Activated CD4-positive, alpha-beta T cell treated with anti-CD3 and anti-CD28 coated beads, Interleukin-2, amount 50 U/mL, for 24 hours (primary cell): ENCODE measurements at places on chromosomes 7 and 10.

- DNase-seq = peak; percentile 32
Observed at GRCh38 chr7:75879771-75880184, 944 bp downstream of the RHBDD2 start.

DNA sequence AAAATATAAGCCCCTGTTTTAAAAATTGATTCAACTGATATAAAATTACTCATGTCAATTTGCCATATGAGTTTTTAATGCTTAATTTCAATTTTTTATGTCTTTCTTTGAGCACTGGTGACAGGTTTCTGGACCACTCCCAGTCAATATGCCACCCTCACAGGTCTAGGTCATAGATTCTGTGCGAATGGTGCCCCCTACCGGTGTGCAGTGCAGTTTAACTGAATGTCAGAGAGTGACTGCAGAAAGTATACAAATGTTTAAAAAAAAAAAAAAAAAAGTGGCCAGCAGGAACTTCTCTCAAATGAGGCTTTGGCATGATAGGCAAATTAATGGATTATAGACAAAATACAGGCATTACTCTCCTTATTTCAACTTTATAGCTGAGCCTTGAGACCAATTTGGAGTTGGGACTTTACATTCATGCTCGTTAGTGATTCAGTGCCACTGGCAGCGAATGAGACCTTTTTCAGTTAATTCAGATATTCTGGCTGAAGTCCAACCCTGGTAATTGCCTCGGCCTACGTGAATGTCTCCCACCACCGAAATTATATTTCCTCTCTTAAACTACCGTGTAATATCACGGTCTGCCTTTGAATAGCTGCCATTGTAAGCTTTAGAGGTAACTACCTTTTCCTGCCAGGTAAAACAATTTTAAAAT is 427.6 kb downstream of the PHTF2 start:
- no peak for DNase-seq

GRCh38 chr10:61971003-61971325 is 69.5 kb downstream of the ARID5B start:
- no peak for DNase-seq

DNA sequence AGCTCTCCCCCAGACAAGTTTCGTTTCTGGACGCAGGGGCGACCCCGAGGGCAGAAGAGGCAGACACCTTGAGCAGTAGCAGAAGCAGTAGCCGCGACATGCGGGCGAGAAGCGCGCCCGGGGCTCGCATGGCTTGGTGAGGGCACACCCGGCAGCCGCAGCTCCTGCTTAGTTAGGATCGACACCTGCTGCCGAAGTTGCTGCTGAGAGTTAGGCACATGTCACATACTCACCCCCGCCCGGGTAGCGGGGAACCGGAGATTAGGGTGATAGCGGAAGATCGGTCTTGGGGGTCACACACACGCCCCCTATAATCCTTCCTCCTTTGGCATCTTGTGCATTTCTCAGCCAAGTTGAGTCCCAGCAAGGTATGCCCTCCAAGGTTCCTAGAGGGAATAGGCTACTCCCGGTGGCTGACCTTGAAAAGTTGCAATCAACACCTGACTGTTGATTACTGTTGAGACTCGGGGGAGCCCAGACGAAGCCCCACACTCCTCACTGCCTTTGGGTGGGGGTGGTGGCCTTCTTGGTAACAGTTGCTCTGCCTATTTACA is 668 bp downstream of the GPR37 start:
- DNase-seq = no peak

DNA sequence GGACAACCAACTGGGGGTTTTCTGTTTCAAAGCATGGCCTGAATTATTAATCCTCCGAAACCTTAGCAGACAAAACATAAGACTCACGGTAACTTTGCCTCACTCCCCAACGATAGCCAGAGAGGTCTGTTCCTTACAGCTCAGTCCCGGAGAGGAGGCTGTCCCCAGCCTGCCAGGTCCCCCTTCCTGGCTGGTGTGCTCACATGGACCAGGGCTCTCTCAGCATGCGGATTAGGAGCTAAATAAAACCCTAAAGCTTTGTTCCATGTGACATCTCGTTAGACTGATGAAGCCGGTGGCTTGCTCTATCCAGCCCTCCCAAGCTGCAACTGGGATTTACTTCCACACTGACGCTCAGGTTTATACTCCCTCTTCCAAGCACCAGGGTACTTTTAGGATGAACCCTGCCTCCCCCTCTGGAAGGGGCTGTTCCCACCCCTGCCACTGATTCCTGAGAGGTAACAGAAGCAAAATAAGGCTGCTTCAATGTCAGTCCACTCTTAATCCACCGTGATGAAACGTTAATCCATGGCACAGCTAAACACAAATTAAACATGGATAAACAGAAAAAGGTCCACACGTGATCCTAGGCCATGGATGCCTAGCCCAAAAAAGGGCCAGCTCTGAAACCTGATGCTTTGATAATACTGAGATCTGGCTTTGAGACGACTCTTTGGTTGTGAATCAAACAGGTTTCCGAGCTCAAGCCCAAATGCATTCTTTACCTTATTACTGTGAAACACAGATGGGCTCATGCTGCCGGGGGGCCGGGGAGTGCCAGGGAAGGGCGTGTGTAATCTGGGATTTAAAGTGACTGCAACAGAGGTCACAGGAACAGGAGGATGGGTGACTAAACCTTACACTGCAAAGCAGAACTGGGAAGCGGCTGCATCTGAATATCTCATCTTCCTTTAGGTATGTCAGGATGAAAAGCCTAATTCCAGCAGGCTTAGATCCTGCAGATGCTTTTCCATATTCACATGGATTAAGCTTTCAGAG is 86.2 kb downstream of the ZRANB1 start:
- no peak for DNase-seq

DNA sequence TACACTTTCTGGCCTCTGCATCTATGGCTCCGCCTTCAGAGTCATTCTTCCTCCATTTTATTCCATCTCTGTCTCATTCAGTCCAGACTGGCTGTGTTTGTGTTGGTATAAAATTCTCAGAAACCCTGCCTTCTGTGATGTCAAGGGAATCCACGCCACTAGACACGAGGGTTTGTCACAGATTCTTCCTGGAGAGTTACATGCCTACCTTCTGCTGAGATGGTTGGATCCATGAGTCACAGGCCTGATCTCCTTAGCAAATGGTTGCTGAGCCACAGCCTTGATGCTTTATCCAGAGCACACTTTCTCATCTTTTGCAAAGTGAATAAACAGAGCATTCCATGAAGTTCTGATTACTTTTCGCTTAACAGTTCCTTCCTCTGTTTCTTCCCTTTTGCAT is 35.9 kb upstream of the TSPAN33 start:
- no peak for DNase-seq

- DNase-seq = no peak
Observed at GRCh38 chr10:126561921-126562680, 108.4 kb downstream of the C10orf90 start.

- no peak for DNase-seq
Observed at GRCh38 chr7:128204455-128204854, 36.6 kb upstream of the LEP start.

GRCh38 chr7:7417851-7418250 is 117.8 kb downstream of the COL28A1 start:
- no peak for DNase-seq

DNA sequence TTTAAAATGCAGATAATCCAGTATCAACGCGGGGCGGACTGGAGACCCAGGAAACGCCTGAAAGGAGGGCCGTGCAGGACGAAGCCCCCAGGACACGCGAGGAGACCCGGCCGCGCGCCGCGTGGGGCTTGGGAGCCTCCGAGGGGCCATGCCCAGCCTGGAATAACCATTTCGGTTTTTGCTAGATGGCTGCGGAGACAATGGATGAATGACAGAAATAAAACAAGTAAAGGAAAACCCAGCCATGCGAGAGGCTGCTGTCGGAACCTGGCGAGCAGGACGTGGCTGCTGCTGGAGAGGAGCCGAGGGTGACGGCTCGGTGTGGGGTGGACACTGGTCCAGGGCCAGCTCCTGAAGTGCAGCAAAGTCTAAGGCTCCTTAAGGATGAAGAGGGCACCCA is 227.2 kb upstream of the ADARB2 start:
- DNase-seq = no peak

DNA sequence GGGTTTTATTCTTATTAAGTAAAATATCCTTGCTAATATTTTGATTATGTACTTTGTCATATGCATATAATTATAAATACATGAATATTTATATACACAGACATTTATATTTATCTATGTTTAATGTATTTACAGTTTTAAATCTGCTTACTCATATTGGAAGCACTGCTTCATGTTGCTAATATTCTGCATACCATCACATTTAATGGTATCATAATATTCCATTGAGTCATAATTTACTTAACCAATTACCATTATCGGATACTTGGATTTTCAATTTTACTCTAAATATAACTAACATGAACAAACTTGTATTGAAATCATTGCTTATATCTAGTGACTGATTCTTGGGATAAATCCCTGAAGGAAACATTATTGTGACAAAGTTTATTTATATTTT is 155.2 kb downstream of the MBL2 start:
- no peak for DNase-seq

DNA sequence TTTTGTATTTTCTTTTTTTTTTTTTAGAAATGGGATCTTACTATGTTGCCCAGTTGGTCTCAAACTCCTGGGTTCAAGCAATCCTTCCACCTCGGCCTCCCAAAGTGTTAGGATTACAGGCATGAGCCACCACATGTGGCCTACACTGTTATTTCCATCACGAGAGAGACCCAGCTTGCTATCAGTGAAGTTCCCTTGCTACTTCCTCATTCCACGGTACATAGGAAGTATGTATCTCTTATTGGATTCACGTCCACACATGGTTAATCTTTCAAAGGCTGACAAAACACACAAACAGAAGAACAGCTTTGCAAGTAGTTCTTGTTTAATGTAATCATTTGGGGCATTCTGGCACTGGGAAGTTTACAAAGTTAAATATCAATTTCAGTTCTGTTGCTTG is 50.9 kb downstream of the DCLRE1A start:
- DNase-seq = no peak

- DNase-seq = no peak
Observed at GRCh38 chr10:100509241-100509840, 10.3 kb downstream of the SEC31B start.

DNA sequence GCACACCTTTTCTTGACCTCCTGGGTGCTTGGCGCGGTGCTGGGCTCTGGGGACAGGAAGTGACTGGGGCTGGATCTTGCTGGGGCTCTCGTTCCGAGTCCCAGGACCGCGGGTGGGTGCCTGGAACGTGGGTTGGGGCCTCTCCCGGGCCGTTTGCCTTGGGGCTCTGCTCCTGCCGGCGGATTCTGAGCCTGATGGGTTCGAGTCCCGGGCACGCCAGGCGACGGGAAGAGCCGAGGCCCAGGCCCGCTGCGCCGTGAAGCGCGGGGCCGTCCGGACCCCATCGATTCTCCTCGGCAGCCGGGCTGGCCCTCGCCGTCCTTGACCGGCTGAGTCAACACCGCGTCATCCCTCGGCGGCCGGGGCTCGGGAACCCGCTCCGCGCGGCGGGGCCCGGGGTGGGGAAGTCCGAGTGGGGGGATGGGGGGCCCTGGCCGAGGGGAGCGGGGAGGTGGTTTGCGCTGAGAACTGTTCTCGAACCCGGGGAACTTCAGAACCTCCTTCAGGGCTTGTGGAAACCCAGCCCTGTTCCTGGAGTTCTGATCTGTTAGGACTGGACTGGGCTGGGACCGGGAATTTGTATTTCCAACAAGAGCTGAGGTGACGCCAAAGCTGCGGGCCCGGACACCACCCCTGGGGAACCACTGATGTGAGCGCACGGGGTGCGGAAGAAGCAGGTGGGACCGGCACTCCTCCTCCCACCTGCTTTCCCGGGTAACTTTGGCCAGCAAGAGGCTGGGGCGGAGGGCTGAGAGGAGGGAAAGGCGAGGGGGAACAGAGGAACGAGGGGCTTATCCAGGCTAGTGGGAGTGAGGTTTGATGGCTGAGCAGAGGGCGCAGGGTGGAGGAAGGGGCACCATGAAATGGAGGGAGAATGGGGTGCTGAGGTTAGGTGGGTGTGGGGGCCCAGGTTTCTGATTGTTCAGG is 6.2 kb downstream of the HHEX start:
- no peak for DNase-seq

DNA sequence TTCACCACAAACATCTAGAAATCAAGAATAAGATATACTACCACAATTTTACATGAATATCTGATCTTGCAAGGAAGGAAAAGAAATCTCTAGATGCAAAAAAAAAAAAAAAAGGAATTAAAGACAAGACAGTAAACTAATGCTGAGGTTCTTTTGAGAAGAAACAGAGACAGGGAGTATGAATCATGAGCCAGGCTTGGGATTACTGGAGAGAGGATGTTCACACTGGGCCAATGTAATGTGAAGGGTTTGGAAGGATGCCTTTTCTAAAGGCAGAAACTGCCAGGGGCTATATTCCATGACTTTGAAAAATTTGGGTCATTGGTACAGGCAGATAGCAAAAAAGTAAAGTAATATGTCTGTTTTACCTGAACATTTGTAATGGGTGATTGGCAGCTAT is 573.0 kb upstream of the IGFBP3 start:
- no peak for DNase-seq

GRCh38 chr10:85641479-85642009 is 725.1 kb downstream of the GRID1 start:
- DNase-seq = no peak

- no peak for DNase-seq
Observed at GRCh38 chr10:94104316-94105000, 110.7 kb downstream of the PLCE1 start.

GRCh38 chr7:111771638-111772037 is 209.3 kb upstream of the IMMP2L start:
- no peak for DNase-seq

- no peak for DNase-seq
Observed at GRCh38 chr7:7351832-7352231, 169.5 kb downstream of the C1GALT1 start.

DNA sequence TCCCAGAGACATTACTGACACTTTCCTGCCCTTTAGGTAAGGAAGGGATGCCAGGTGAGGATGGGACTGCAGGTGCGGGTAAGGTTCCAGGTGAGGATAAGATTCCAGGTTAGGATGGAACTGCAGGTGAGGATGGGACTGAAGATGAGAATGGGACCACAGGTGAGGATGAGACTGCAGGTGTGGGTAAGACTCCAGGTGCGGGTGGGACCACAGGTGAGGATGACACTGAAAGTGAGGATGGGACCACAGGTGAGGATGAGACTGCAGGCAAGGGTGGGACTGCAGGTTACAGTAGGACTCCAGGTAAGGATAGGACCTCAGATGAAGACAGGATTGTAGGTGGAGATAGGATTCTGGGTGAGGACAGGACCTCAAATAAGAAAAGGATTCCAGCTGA is 322.3 kb downstream of the WDR37 start:
- DNase-seq = no peak

- no peak for DNase-seq
Observed at GRCh38 chr7:112876877-112877276, 86.7 kb upstream of the TMEM168 start.
